H1 (cell line): ENCODE measurements at places on chromosomes 4 and X. TPM values are rescaled to one million over a fixed set of nuclear protein-coding genes. Genes with fewer than 3 reads are reported as not detected.

DNA sequence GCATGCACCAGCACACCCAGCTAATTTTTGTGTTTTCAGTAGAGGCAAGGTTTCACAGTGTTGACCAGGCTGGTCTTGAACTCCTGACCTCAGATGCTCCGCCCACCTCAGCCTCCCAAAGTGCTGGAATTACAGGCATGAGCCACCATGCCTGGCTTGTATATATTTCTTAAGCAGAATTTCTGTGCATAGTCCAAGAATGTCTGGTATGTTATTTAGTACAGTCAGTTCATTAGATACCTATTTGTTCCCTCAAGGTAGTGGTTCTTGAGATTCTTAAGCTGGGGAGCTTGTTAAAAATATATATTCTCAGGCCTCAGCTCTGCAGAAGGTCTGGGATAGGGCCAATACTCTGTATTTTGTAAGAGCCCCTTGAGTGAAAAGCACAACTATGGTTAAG, 4.6 kb upstream of the SERTM2 start:
- no peaks in the 10 kb centered on the region; the same call in 1 of the 2 replicates for H3K4me1 ChIP-seq
- no peak for DNase-seq
- H3K27ac ChIP-seq: no peak overlapping the region
- no peaks in the 10 kb centered on the region for H3K27me3 ChIP-seq
- H3K4me3 ChIP-seq: no peak overlapping the region
- H3K36me3 ChIP-seq: no peaks in the 10 kb centered on the region

- H3K27me3 ChIP-seq: no peaks in the 10 kb centered on the region
- H3K4me3 ChIP-seq: no peak overlapping the region
- H3K36me3 ChIP-seq: no peaks in the 10 kb centered on the region
- no peak for DNase-seq
- H3K4me1 ChIP-seq: no peaks in the 10 kb centered on the region
Observed at GRCh38 chr4:101334963-101335572, 12.3 kb downstream of the PPP3CA start.

DNA sequence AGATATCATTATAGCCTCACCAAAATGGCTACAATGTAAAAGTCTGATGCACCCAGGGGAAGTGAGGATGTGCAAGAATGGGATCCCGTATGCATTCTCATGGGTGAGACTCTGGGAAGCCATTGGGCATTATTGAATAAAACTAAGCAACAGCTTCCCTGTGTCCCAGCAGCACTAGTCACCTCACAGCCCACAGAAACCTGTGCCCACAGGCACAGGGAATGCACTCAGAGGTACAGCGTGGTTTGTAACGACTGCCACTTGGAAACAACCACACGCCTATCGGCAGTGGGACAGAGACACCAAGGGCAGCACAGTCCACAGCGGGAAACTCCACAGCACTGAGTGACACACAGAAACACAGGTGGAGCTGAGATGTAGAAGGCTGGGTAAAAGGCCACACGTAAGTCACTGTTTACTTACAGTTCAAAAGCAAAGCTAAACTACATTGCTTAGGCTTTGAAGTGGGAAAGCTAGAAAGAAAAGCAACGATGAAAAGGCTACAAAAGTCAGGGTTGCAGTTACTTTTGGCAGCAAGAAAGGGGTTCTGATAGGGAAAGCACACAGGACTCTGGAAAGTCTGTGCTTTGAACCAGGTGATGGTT, 69.2 kb downstream of the HAUS3 start:
- H3K27ac ChIP-seq: no peak overlapping the region
- no peaks in the 10 kb centered on the region for H3K36me3 ChIP-seq
- H3K4me3 ChIP-seq: no peak overlapping the region
- H3K27me3 ChIP-seq: no peaks in the 10 kb centered on the region

DUSP9 gene
- total RNA-seq: 0.63 and 1.1 TPM in 2 replicates

DNA sequence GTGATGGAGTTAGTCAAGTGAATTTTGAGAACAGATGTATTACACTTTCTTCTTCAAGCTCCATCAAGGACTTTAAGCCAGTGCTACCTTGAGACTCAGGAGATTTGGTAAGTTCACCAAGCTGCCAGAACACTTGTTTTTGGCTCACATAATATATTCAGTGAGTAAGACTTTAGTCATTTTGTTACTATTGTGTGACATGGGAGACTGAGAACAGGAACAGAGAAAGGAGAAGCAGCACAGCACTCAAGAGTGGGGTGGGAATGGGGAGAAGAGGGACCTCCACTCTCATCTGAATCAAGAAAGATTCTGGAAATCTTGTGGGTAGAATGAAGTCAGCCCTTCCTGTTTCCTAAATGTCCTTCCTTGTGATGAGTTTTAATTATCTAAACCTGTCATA, 87.3 kb upstream of the TET2 start:
- H3K27me3 ChIP-seq: no peaks in the 10 kb centered on the region
- H3K27ac ChIP-seq: no peak overlapping the region
- H3K36me3 ChIP-seq: no peaks in the 10 kb centered on the region
- no peak overlapping the region for H3K4me3 ChIP-seq
- no peak for DNase-seq

DNA sequence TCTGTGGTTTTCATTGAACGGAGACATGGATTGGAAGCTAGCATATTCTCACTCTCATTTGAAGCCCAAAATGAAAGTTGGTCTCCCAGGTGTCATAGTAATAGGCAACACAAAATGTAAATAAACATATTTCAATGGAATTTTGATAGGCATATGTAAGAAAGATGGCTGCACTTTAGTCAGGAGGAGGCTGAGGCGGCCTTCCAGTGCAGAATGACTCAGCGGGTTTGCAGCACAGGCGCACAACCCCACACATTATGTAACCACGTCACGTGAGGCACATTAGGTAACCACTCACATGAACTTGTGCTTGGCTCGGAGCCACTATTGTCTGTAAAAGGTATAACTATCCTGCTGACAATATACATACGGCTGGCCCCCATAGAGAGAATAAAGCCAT, 381.7 kb downstream of the GPAT3 start:
- no peaks in the 10 kb centered on the region for H3K27me3 ChIP-seq
- H3K27ac ChIP-seq: no peak overlapping the region
- no peaks in the 10 kb centered on the region for H3K4me1 ChIP-seq
- no peak for DNase-seq
- no peaks in the 10 kb centered on the region for H3K36me3 ChIP-seq
- no peak overlapping the region for H3K4me3 ChIP-seq

DNA sequence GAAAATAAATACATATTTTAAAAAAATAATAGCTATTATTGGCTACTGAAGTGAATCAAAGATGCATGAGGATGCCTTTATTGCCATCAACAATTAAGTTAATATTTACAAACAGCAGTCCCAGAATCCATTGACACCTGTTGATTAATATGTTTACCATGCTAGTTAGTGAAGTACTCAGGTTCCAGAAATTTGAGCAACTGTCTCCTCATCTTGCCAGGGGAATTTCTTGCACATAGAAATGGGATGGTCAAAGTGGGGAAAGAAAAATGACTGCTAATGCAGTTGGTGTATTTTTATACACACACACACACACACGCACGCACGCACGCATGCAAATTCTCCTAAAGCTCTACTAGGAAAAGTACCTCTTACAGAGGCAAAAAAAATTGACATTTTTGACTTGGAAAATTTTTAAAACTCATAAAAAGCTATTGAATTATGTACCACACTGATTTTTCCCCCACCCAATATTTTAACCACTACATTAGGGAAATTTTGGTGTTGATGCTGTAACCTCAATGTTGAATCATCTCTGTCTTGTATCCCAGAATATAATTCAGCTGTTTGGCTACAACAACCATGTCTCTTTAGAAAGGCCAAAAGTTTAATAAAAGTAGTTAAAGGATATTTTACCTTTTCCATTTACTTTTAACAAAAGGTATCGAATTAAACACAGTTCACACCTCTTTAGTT, 105.3 kb upstream of the TMEM150C start:
- H3K36me3 ChIP-seq: no peaks in the 10 kb centered on the region
- H3K27me3 ChIP-seq: no peaks in the 10 kb centered on the region
- H3K4me1 ChIP-seq: no peaks in the 10 kb centered on the region
- no peak for DNase-seq
- no peak overlapping the region for H3K4me3 ChIP-seq
